ENCODE measurements at places on chromosomes 6 and 20. TPM values are rescaled to one million over a fixed set of nuclear protein-coding genes. Genes with fewer than 3 reads are reported as not detected.

CFAP61 gene
- total RNA-seq: 2.0 TPM

ITCH gene
- total RNA-seq: 102 TPM

CALHM6 gene
- total RNA-seq: 4.5 TPM

SLC35F1 gene
- total RNA-seq: 97.0 TPM

WFDC6 gene
- total RNA-seq: not detected

BTBD3 gene
- total RNA-seq: 52.2 TPM
